Activated naive CD4-positive, alpha-beta T cell (primary cell): ENCODE measurements at places on chromosomes 3 and 15.

GRCh38 chr15:63344731-63345390 lies 36.8 kb downstream of the CA12 start:
- DNase-seq: no peak

DNA sequence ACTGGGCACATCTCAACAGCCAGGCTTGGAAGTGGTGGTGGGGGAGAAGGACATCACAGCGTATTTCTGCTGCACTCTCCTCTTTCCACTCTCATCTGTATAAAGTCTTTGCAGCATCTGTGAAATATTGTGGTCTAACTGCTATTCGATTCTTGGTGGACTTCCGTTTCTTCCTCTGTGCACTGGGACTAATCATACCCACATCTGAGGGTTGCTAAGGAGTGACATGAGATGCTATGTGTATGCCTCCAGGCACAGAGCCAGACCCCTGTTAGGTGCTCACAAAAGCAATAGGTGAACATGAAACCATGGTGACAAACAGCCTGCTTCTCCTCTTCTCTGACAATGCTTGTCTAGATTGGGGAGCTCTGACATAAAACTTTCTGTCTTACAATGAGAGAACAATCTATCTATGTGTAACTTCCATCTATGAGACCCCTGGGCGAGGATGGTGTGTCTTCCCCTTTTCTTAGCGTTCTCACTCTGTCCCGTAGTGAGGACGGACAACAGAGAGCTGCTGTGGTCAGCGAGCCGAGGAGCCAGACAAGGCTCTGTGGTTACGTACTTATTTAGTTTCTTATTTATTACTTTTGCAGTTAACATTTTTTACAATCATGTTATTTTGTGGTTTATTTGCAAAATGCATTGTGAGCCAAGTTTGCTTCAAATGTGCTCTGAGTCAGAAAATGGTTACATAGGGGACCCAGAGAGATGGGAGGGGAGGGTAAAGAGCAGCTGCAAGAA lies 196.7 kb upstream of the TPRG1 start:
- no peak for DNase-seq

- peak; percentile 52 for DNase-seq
These were observed 2.2 kb downstream of the IGF1R start for GRCh38 chr15:98650417-98651035.

- no peak for DNase-seq
These were observed 32.1 kb upstream of the THRB start for GRCh38 chr3:24526640-24527212.

DNA sequence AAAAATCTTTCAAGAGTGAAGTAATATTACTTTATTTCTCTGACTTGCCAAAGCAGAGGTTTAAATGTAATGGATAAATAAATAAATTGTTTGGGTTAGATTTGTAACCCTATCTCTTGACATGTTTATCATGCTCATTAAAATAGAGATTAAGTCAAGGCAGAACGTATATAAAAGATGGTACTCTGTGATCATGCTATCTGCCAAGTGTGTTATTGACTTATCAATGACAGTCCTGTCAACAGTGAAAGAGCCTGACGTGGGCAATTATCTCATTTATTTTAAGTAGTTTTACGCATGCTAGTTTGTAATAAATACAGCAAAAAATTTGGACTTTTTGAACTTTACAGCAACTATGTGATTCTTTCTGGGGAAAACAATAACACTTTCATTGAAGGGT lies 43.7 kb downstream of the PROS1 start:
- DNase-seq: no peak
